ENCODE measurements at places on chromosomes 6 and 20.

GRCh38 chr6:107264357-107264840 lies 149.1 kb upstream of the BEND3 start:
- DNase-seq, result no peak

DNA sequence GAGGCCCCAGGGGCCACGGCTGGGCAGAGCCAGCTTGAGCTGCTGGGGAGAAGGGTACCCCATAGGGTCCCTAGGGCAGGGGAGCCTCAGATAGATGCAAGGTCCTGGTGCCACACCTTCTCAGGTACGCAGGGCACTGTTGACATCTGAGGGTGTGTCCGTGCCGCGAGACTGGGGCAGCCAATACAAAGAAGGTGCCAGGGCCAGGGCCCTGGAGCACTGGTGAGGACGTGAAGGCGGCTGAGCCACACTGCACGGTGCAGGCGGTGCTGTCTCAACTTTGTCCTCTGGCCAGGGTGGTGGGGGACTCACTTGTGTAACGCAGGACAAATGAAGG lies 649 bp upstream of the LRRC73 start:
- DNase-seq, result no peak

DNA sequence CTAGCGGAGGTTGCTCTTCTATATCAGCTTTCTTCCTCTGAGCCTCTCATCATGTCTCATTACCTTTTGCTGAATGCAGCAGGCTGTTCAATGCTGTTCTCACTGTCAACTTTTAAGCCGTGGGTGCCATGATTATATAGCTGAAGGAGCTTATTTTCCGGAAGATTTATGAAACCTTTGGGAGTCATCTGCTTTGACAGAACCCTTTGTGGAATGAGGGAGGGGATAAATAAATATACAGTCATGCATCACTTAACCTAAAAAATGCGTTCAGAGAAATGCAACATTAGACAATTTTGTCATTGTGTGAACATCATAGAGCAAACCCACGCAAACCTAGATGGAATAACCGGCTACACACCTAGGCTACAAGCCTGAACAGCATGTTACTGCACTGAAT lies 102.2 kb upstream of the AKAP12 start:
- DNase-seq, result no peak

DNA sequence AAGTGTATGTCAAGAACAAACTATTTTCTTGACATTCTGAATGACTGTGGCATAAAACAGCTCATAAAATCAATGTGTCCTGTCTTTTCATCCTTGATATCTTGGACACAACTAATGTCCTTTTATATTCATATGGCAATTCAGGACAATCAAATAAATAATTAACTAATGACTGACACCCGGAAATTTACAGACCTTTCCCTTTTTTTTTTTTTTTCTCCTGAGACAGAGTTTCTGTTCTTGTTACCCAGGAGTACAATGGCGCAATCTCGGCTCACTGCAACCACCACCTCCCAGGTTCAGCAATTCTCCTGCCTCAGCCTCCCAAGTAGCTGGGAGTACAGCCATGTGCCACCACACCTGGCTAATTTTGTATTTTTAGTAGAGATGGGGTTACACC lies 107.1 kb upstream of the LGSN start:
- DNase-seq, result no peak

GRCh38 chr6:138601128-138601527 lies 101.8 kb upstream of the NHSL1 start:
- DNase-seq, result no peak
